ENCODE measurements at places on chromosomes 11 and 22.

- DNase-seq: no peak
Measured at GRCh38 chr22:44351685-44352377, 39.1 kb upstream of the SHISAL1 start.

DNA sequence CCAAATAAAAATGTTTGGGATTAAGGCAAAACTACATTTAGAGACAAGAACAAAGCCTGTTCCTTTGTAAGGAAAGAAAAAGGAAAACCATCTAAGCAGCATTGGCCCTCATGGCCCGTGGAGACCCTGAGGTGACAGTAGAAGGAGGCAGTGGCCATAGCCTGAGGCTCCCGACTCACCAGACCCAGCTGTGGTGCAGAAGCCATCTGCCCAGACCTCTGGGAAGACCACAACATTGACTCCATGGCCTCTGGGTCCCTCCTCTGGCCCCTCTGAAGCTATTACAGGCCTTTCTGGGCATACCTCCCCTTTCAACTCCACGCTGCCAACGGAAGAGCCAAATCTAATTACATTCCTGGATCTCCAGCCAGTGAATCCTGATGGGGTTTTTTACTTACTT, 6.4 kb downstream of the PRAME start:
- DNase-seq: no peak

GRCh38 chr11:30487200-30487898, 98.8 kb downstream of the MPPED2 start:
- DNase-seq: no peak

DNA sequence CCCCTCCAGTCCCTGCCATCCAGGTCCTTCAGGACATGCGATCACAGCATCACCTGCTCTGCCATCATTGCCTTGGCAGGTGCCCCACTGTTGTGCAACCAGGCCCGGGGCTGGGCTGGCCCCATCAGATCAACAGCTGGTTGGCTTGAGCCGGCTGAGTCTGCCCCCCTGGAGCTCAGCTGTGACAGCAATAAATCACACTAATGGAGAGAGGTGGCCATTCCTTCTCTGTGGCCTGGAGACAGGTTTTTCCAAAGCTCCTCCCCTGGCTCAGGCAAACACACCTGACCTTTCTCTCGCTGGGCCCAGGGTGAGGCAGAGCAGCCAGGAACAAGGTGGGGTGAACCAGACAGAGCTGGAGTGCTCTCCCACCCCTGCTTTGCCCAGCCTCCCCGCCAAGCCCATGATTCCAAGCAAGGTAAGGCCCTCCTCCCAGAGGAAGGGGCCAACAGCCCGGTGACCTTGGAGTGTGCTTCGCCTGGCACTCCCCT, 8.9 kb upstream of the FXYD2 start:
- peak; percentile 3 for DNase-seq

GRCh38 chr11:24625975-24626374, 129.1 kb downstream of the LUZP2 start:
- no peak for DNase-seq

GRCh38 chr11:55895216-55895615, 12.1 kb downstream of the TRIM51 start:
- no peak for DNase-seq

GRCh38 chr22:49768951-49769690, 58.6 kb downstream of the BRD1 start:
- DNase-seq: peak; percentile 89

All from posterior cingulate gyrus (tissue), 11 donors.